ENCODE measurements at places on chromosomes 6 and 20.

GRCh38 chr6:83411731-83412130 is 19.1 kb downstream of the ME1 start:
- DNase-seq: no peak

GRCh38 chr6:11771473-11772048 is 7.0 kb downstream of the ADTRP start:
- no peak for DNase-seq

- DNase-seq: no peak
Measured at GRCh38 chr6:109922851-109923250, 55.3 kb upstream of the GPR6 start.

DNA sequence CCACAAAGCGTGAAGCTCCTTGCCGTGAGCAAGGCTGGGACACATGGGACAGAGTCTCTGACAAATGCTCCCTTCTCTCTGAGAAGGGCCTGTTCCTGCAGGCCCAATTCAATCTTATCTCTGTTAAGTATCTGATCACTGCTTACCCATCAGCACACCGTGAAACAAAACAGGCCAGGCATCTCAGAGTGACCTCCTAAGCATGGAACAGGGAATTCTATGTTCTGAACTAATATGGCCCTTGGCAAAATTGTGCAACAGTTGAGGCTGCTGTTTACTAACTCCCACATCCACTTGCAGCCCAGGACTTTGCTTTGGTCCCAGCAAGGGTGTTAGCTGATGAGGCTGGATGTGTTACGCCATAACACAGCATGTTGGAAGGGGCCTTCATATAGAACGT is 79.2 kb downstream of the GCLC start:
- DNase-seq: no peak

- DNase-seq: no peak
Measured at GRCh38 chr6:104955491-104955890, 1.4 kb upstream of the LIN28B start.

DNA sequence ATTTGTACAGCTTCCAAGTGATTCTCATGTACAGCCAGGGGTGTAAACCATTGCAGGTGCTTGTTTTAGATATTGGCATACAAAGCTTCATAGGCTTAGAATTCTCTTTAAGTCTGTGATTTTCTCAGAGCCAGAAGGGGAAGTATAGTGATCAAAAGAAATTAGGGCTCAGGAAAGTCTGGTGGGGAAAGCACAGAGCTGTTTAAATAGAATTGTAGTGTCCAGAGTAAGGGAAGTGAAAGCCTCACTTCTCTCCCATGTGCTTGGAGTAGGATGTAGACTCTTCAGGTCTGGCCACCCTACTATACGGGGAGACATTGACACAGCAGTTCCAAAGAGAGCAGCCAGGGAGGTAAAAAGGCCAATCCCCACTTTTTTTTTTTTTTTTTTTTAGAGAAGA is 10.4 kb downstream of the GCNT2 start:
- no peak for DNase-seq

- peak; percentile 24 for DNase-seq
Measured at GRCh38 chr6:149840345-149841075, 23.6 kb downstream of the LRP11 start.

GRCh38 chr6:30882759-30883684 is 1.3 kb upstream of the DDR1 start:
- peak; percentile 23 for DNase-seq

DNA sequence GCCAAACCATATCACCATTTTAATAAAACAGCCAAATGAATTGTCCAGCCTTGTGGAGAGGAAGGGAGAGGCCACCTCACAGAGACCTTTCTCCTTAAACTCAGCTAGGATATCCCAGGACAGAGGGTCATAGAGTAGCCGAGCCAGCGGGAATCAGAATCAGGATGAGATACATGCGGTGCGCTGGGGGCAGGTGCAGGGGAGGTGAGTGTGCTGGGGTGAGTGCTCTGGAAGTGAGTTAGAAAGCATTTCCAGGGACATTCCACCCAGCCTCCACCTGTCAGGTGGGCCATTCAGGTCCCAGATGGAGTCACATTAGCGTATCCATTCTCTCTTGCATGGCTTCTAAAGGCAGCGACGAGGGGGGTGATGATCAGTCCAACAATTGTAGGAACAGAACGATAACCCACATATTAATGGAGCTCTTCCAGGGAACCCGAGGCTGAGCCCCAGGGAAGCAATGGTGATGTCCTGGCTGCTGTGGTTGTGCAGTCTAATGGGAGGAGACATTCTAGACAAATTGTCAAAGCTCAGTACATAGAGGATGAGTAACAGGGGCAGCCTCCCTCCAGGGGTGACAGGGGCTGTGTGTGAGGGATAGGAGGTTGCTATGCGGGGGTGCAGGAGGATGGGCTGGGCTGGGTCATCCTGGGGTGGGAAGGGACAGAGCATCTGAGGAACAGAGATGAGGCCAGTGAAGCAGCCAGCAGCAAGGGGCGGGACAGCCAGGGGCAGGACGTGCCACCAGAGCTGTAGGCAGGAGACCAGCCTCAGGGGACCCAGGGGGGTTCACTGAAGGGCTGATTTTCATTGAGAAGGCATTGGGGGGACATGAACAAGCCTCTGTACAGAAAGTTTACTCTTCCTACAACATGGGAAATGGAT is 88.7 kb upstream of the FRMD1 start:
- no peak for DNase-seq

DNA sequence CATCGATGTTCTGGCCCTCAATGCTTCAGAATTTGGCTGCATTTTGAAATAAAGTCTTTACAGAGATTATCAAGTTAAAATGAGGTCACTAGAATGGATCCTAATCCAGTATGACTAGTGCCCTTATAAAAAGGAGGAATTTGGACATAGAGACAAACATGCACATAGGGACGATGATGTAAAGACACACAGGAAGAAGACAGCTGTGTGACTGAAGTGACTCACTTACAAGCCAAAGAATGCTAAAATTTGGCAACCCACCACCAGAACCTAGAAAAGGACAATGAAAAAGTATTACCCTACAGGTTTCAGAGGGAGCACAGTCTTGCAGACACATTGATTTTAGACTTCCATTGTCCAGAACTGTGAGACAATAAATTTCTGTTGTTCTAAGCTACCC is 322.8 kb upstream of the GJE1 start:
- DNase-seq: no peak

DNA sequence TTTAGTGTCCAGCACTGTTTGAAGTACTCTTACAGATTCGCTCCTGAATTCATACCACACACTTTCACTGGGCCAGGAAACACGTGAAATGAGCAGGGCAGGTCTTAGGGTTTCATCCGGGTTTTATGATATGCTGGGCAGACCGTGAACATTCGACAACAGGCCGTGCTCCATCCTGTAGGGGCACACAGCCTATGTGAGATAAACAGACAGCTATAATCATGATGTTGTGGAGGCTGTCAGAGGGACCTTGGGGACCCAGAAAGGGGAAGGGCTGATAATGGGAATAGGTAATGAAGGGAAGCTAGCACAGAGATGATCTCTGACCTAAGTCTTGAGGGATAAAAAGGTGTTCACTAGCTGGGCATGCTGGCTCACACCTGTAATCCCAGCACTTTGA is 110.4 kb downstream of the RIN2 start:
- DNase-seq: no peak

GRCh38 chr6:148407372-148407771 is 64.7 kb downstream of the SASH1 start:
- no peak for DNase-seq

DNA sequence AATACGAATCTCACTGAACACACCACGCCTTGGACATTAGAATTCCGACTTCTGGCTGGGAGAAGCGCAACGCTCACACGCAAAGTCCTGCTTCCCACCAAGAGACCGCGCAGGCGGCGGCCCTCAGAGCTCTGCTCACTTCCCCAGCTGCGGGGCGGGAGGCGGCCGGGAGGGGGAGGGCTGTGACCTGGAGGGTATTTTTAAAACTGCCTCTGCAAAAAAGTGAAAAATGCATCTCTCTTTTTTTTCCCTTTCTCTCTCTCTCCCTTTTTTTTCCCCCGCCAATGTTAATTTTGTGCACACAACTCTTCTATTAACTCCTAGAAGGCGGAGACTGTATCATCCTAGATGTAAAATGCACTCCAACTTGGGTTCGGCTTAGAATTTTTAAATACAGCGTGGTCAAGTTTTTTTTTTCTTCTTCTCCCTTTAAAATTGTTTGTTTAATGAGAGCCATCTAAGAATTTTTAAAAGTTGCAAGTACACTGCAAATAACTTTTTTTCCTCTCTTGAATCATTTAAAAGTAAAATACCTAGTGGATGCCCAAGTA is 66.4 kb downstream of the STX11 start:
- DNase-seq: no peak

DNA sequence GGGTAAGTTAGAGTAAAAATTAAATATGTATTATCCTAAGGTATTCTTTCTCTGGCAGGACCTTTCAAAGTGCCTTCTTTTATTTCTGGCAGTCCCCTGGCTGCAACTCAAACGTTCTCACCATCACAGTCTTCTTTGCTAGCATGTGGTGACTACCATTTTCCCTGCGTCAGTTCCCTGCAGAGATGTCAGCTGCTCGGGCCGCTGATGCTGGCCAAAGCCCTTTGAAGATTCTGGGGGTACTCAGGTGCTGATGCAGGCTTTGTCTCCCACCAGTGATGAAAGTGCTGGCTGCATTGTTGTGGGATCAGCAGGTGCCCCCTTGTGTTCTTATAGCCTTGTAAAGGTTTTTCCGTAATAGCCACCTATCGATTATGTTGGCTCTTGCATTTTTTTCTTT is 140.1 kb downstream of the BTBD3 start:
- no peak for DNase-seq

GRCh38 chr6:34938268-34938667 is 49.2 kb downstream of the ANKS1A start:
- DNase-seq: no peak

- no peak for DNase-seq
Measured at GRCh38 chr6:146594495-146594894, 4.3 kb upstream of the ADGB start.

GRCh38 chr6:119677384-119677783 is 327.8 kb upstream of the MAN1A1 start:
- DNase-seq: no peak

GRCh38 chr6:43516697-43517504 is at the start of the genes POLR1C and YIPF3:
Gene POLR1C (plus strand): TSS chr6:43517089. CDS start chr6:43517110, 21 bp downstream.
Gene YIPF3 (minus strand): TSS chr6:43516926. CDS start chr6:43516807, 119 bp downstream.
- DNase-seq: peak; percentile 97

DNA sequence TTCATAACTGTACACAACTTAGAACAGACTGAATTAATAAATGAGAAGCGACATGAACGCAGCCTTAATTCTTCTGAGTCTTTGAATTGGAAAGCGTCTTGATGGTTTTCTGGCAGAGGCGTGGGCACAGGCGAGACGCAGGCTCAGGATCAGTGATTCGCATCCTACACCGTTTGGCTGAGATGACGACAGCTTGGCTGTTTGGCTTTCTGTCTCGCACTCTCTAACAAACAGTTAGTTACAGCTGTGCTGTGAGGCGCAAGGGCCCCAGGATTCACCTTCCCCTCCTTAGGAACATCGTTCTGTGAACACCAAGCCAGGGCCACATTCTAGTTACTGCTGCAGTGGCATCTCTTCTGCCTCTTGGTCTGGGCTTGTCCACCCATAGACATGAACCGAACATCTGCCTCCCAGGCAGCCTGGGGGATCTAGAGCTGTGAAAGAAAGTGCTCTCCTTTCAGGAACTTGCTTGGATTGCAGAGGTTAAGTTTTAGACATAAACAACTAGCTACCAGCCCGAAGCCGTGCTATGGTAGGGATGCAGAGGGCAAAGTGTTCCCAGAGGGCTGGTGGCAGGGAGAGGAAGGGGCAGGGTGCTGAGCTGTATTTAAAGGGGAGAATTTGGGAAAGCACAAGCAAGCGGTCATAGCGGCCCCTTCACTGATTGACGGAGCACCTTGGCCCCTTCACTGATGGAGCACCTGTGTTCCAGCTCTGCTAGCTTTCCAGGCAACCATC is 49.6 kb downstream of the TCP11 start:
- no peak for DNase-seq
